EL (cell line): ENCODE measurements at places on chromosomes 4 and X.

DNA sequence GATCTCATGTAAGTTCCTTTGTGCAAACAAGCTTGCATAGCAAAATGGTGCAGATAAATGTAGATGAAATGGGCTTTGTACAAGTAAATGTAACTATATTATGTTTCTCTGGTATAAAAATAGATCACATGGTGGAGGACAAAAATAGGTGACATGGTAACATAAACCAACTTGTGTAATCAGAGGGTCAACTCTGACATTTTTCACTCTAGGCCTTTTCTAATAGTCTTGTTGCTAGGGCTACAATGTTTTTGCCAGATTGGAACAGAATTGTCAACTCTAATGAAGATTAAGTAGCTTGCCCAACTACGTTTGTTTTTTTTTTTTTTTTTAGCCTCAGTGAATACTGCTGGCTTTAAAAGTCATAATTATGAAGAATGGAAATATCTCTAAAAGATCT, 11.5 kb downstream of the MAD2L1 start:
- DNase-seq = no peak

GRCh38 chr4:104420766-104421165, 73.9 kb downstream of the CXXC4 start:
- DNase-seq = no peak

- peak; percentile 7 for DNase-seq
Measured at GRCh38 chr4:149709640-149710039, 106.0 kb downstream of the IQCM start.

- no peak for DNase-seq
Measured at GRCh38 chr4:1740021-1740545, 18.8 kb downstream of the TACC3 start.

- no peak for DNase-seq
Measured at GRCh38 chrX:106734827-106735226, 8.3 kb downstream of the RNF128 start.

DNA sequence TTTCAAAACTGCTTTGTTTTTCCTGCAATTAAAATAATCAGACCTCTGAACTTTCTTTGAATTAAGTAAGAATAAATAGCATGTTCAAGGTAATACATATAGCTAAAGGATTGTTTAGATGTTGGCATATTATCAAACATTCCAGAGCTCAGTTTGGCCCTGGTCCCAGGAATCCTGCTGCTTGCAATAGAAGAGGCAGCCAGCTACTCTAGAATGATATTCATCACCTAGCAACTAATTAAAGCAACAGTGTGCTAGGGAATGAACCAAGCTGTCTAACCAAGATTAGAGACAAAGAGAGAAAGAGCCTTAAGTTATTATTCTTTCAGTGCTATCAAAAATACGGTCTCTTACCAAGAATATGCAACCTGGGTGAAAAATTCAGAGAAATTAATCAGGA, 460.9 kb downstream of the GABRG1 start:
- no peak for DNase-seq

DNA sequence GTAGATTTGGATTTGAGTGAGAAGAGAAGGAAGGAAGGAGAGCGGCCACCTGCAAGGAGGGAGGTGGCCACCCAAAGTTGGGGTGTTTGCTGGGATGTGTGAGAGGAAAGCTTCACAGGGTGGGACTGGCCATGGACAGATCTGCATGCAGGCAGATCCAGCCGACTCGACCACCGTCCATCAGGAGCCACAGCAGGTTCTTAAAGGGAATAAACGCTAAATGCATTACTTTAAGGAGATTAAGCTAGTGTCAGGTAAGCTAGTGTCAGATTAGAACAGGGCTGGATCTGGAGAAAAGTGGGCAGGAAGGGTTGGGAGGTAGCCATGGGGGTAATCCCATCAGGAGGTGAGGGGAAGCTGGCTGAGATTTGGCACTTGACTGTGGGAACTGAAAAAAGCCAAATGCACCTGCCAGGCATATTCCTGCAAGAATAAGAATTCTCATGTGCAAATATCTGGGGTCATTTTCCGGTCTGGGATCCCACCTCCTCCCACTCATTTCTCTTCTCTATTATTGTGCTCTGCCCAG, 79.6 kb downstream of the MGST2 start:
- no peak for DNase-seq

- peak; percentile 70 for DNase-seq
Measured at GRCh38 chr4:174669270-174669669, 147.0 kb upstream of the HPGD start.

DNA sequence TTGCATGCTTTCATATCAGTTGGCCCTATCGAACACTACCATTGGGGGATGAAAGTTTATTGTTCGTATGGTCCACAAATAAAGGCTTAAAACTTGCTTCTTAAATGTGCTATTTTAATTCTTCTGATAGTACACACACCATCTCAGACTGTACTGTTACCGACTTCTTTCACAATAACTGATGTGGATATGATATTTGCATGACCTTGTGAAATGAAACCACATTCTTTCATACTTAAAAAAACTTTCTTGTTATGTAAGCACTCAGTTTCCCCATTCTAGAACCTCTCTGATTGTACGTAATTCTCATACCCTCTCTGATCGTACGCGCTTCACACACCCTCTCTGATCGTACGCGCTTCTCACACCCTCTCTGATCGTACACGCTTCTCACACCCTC, 12.0 kb upstream of the WDR19 start:
- no peak for DNase-seq

- peak; percentile 83 for DNase-seq
Measured at GRCh38 chr4:140151699-140152012, 2.3 kb downstream of the MAML3 start.

- DNase-seq = no peak
Measured at GRCh38 chr4:105586638-105587328, 34.4 kb downstream of the ARHGEF38 start.

DNA sequence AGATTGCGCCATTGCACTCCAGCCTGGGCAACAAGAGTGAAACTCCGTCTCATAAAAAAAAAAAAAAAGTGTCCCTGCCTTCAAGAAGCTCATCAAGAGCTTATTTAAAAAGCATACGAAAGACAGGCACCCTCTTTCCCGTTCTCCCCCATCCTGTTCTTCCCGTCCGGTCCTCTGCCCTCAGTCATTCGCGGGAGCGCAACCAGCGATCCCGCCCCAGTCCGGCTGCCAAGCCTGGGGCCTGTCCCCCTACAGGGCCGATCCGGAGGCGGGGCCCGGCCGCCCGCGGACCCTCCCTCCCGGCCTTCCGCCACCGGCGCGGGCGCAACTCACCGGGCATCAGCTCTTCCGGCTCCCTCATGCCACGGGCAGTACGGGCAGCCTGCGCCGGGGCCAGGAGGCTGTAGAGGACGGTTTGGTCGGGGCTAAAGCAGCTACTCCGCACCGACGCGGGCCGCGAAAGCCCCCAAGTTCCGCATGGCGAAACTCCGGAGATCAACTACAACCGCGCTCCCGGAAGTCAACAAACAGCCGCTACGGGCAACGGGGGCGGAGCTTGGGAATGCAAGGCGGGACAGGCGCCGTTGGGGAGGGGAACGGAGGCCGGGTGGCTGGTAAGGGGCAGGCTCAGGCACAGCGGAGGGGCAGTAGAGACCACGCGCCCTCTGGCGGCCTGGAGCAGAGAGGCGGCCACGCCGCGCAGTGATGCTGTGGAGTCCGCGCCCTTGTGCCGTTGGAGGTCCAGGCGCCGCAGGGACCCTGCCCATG, at the start of gene RPGR:
Gene RPGR, minus strand, starts transcription at position 503 of the 768 bp plus-strand sequence. Its CDS starts 142 bp downstream, at position 361.
- DNase-seq = peak; percentile 88

DNA sequence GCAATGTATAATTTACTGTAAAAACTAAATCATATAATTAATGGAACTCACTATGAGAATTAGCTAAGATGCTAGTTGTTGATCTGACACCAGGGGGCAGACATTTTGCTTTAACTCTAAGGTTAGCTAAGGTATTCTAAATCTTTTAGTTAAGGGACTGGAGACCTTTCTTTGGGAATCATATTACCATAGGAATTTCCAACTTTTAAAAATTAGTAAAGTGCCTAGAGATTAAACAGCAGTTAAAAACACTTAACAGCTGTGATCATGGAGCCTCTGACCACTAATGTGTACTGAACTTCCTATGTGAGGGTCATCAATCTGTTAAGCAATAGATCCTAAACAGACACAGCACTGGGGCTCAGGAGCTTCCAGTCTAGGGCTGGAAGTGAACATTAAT, 226.6 kb downstream of the NSUN7 start:
- peak; percentile 63 for DNase-seq

- peak; percentile 52 for DNase-seq
Measured at GRCh38 chr4:78764498-78764961, 11.6 kb upstream of the BMP2K start.

DNA sequence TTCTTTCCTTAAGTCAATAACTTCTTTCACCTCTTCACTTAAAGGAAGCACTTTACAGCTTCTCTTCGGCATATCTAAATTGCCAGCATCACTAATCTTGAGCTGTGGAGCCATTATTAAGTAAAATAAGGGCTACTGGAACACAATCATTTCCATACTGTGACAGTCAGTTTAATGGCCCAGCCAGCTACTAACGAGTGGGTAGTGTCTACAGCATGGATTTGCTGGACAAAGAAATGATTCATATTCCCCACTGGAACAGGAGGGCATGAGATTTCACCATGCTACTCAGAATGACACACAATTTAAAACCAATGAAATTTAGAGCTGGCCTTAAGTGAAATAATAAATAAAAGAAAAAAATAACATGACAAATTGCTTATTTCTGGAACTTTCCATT, 72.1 kb downstream of the DDIT4L start:
- DNase-seq = no peak

- DNase-seq = no peak
Measured at GRCh38 chrX:137227151-137227550, 193.4 kb upstream of the GPR101 start.

DNA sequence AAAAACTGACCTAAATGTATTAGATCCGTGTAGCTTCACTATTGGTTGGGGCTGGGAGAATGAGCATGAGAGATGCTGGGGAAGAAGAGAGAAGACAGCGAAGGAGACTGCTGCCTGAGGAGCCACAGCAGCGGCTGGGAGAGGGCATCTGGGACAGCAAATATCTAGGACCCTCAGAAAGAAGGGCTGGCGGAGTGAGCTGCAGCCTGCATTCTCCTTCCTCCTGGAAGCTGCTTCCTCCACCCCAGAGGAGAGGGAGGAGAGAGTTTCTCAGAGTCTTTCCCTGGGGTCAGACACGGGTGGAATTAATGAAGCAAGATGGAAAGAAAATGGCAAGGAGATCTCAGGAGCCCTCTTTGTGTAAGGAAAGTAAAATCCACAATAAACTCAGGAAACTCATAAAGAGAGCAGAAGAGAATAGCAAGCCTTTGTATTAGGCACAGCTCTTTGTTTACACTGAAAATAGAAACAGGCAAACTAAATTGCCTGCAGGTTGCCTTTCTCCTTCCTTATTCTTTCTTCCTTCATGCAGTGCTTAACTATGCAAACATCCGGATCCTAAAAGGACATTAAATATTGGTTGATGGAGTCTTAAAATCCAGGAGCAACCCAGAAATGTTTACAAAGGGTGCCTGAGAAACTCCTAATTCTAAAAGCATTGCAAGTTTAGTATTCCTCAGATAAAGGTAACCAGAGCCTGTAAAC, 130.3 kb upstream of the GALNT7 start:
- no peak for DNase-seq

- no peak for DNase-seq
Measured at GRCh38 chr4:32601848-32602247, 1881.7 kb downstream of the PCDH7 start.

DNA sequence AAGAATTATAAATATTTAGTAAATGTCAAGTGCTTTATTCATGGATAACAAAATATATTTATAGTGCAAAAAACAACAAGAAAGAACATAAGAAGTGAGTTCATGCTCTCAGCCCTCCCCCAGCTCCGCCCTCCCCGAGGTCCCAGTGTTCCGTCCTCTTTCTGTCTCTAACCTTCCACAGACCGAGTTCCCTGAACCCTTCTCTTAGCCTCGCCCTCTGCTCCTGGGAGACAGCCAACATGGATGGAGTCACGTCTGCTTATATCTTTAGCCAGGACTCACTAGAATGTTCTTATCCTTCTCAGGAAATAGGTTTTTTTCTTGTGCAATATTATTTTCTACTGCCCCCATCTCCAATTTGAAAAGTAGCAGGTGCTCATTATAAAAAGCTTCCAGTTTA, 40.1 kb upstream of the HELT start:
- no peak for DNase-seq

- DNase-seq = no peak
Measured at GRCh38 chr4:189377569-189377968, 563.1 kb upstream of the FRG1 start.

- no peak for DNase-seq
Measured at GRCh38 chr4:76310683-76311082, 4.2 kb downstream of the STBD1 start.

DNA sequence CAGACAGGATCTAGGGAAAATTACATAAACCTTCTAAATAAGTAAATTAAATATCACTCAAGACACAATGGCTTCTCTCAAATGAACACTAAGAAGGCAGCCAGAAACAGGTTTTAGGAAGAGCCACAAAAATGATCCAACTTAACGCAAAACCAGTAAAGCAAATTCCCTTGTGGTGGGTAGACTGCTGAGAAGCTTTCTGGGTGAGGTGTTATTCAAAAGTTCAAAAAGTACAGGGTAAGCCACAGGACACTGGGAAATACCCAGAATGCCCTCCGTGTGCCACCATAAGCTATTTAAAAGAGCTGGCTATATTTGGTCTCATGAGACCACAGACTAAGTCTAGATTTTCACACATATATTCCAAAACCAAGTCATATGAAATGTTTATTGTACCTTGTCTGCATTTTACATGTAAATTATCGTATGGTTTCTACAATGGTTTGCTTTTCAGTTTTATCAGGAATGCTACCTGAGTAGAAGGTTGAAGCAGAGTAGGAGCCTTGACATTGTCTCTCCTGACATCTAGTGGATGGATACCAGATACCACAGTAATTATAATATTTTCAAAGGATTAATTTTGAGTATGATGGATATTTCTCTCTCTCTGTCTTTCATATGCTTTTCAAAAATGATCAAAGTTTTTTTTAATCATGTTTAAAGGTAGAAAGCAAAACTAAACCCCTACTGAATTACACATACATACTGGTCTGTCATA, 109.3 kb upstream of the KLHL13 start:
- no peak for DNase-seq

GRCh38 chrX:18674417-18674787, 2.5 kb upstream of the RS1 start:
- DNase-seq = no peak

DNA sequence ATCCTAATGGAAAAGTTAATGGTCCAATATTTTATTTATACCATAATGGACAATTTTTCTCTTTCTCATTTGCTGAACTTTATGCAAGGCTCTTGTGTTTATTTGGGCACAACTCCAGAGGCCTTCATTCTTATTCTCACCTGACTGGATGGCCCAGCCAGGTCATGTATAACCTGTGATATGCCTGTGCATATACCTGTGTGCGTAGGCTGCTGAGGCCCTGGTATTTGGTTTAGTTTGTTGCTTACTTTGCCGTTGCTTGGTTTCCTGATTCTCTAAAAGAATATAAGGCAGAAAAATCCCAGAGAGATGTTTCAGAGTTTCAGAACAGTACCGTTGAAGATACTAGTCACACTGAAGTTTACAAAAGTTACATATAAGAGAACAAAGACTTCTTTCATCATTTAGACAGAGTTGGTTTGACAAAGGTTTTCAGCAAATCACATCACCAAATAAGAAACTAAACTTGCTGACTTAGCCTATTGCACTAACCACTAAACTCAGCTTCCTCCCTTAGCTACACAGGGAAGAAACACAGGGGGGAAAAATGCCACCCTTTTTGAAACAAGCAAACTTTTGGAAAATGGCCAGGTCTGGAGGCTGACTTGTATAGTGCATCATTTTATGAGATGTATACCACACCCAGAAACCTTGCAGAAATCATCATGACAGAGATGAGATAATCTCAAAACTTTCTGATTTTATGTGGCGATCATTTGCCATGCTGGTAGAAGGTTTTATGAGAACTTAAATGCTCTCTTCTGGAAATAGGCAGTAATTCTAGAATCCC, 248.5 kb downstream of the GRIA3 start:
- no peak for DNase-seq

GRCh38 chr4:46968847-46969246, 24.5 kb downstream of the GABRA4 start:
- no peak for DNase-seq
